ENCODE measurements at places on chromosomes 7 and 10.

GRCh38 chr7:108637049-108637621, 67.5 kb downstream of the DNAJB9 start:
- DNase-seq, result no peak

- DNase-seq, result peak; percentile 14
Observed at GRCh38 chr10:91296471-91296870, 76.0 kb downstream of the PCGF5 start.

- no peak for DNase-seq
Observed at GRCh38 chr10:22356324-22356873, 11.1 kb downstream of the SPAG6 start.

GRCh38 chr7:30924624-30925023, 13.0 kb downstream of the AQP1 start:
- no peak for DNase-seq

- no peak for DNase-seq
Observed at GRCh38 chr7:137990251-137990941, 11.5 kb downstream of the CREB3L2 start.

- DNase-seq, result no peak
Observed at GRCh38 chr7:148234715-148235114, 355.9 kb upstream of the C7orf33 start.

DNA sequence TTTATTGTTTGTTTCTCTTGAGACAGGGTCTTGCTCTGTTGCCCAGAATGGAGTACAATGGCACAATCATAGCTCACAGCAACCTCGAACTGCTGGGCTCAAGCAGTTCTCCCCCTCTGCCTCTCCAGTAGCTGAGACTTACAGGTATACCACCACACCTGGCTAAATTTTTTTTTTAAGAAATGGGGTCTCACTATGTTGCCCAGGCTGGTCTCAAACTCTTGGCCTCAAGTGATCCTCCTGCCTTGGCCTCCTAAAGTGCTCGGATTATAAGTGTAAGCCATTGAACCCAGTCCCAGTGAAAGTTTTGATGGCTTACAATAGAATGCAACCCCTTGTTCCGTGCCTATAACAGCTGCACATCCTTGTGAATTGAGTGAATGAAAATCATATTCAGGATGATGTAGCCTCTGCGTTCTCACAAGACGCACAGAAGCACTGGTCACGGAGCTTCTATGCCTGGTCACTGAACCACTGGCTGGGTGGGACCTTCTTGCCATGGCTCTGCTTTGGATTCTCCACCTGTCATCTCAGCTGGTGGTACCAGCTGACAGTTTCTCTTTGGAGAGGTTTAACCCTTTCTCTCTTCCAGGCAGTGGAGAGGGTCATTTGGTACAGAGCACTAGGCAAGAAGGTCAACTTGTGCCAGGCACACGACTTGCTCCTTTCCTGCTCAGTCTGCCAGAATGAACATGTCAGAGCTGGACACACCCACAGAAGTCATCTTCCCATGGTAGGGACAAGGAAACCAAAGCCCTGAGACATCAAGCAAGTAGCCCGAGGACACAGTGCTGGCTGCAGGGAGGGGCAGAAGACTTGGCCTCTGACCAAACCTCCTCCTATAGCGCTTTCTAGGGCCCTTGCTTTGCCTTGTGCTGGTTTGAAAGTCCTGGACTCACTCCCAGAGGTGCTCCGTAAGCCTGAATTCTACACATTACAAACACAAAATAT, 89.6 kb downstream of the ATXN7L1 start:
- DNase-seq, result no peak

DNA sequence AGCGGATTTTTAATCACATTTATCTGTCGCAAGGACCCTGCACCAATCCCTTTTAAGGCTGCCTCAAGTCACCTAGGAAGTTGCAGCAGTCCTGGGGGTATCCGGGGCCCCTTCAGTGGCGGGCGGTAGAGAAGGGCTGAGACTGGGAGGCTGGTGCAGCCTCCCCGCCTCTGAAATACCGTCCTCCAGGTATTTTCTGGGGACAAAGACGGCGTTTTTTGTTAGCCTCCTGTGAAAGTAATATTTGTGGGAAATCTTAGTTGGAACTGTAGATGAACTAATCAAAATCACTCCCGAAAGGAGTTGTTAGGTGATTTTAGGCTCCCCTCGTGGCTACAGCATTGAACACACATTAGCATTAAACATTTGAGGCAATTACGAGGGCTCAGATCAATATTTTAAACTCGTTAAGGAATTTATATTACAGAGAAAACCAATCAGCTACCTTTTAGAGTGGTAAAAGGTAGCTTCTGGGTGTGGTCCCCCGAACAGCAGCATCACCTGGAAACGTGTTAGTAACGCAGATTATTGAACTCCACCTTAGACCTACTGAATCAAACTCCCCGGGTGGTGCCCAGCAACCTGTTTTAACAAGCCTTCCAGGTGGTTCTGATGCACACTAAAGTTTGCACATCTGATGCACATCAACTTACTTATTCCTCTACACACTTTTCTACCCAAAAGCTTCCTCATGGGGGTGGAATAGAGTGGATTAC, 530 bp upstream of the ANXA7 start:
- no peak for DNase-seq

DNA sequence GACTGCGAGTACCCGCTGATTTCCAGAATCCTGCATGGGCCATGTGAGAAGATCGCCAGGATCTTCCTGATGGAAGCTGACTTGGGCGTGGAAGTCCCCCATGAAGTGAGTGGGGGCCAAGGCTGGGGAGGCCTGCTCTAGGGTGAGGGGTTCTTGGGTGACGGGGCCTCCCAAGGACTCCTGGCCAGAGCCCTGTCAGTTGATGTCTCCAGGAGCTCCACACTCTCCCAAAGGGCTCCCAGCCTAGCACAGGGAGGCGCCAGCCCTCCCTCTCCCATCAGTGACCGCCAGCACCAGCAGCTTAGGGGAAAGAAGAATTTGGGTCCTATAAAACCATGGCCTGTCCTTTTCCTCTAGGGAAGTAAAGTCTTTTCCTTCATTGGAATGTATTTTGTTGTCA, 9.8 kb upstream of the ZNF22 start:
- DNase-seq, result no peak

GRCh38 chr7:148633761-148634160, 43.2 kb downstream of the C7orf33 start:
- no peak for DNase-seq

GRCh38 chr7:69845721-69846495, 247.6 kb downstream of the AUTS2 start:
- no peak for DNase-seq

DNA sequence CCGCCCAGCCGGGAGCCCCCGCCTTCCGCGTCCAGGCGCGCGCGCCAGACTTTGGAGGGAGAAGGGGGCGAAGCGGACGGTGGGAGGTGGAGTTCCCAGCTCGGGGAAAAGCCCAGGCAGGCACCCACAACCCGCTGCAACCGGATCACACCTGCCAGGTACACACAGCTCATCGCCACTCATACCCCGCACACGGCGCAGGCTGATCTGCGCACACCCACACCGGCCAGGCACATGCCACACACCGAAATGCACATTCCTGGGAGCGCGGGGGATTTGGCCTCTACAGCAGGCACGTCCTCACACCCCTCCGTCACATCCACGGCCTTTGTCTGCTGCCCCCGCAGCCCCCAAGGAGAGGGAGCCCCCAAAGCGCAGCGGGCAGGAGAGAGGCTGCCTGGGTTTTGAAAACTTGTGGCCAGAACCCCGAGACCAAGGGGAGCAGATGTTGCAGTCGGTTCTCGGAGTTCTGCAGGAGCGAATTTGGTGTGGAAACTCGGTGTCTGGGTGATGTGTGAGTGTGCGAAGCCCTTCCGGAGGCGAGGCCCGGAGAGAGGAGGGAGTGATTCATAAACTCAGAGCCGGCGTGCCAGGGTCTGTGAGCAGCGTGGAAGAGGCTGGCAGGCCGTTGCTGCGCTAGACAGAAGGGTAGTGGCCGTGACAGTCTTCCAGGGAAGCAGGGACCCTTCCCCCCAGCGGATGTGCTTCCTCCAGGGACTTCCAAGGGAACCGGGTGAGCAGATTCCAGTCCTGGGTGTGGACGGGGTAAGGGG, 734 bp downstream of the CHST3 start:
- DNase-seq, result peak; percentile 62

GRCh38 chr7:26959290-26959689, 94.9 kb upstream of the SKAP2 start:
- no peak for DNase-seq

DNA sequence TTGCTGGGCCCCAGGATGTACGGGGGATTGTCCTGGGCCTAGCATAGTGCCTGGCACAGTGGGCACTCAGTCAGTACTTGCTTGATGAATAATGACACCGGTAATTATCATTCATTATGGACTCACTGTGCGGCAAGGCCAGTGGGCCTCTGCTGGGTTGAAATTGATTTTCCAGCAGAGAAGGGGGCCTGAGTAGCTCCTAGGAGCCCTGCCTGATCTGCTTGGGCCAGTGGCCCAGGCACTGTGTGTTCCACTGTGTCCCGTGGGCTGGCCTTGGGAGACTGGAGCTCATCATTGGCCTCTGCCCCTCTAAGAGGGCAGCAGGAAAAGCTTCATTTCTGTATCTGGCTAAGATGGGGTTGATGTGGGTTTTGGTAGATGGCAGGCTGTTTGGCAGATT, 1.4 kb downstream of the CHST3 start:
- no peak for DNase-seq

- DNase-seq, result no peak
Observed at GRCh38 chr7:143042159-143042789, 9.9 kb upstream of the OR6V1 start.

- no peak for DNase-seq
Observed at GRCh38 chr7:95376632-95377400, 19.4 kb downstream of the PON3 start.

GRCh38 chr7:157676001-157676400, 339.2 kb downstream of the DNAJB6 start:
- no peak for DNase-seq

- no peak for DNase-seq
Observed at GRCh38 chr10:125283191-125283835, 123.0 kb upstream of the CTBP2 start.

- no peak for DNase-seq
Observed at GRCh38 chr10:132465193-132465888, 68.3 kb downstream of the PWWP2B start.

DNA sequence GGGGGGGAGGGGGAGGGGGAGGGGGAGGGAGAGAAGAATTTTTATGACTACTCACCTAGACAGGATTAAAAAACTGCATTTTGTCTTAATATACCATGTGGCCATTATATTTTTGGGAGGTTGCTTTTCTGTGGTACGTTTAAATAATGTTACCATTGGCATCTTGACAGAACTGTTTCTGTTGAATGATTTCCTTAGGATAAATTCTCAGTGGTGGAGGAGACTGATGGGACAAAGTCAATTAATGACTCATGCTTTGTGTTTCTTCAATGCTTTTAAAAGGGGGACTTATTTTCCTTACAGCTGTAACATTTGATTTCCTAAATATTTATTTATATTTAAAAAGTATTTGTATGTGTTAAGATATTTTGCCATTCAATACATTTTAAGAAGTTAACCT, 13.7 kb downstream of the AGR2 start:
- no peak for DNase-seq

GRCh38 chr7:10245406-10245805, 728.3 kb upstream of the PHF14 start:
- DNase-seq, result no peak

DNA sequence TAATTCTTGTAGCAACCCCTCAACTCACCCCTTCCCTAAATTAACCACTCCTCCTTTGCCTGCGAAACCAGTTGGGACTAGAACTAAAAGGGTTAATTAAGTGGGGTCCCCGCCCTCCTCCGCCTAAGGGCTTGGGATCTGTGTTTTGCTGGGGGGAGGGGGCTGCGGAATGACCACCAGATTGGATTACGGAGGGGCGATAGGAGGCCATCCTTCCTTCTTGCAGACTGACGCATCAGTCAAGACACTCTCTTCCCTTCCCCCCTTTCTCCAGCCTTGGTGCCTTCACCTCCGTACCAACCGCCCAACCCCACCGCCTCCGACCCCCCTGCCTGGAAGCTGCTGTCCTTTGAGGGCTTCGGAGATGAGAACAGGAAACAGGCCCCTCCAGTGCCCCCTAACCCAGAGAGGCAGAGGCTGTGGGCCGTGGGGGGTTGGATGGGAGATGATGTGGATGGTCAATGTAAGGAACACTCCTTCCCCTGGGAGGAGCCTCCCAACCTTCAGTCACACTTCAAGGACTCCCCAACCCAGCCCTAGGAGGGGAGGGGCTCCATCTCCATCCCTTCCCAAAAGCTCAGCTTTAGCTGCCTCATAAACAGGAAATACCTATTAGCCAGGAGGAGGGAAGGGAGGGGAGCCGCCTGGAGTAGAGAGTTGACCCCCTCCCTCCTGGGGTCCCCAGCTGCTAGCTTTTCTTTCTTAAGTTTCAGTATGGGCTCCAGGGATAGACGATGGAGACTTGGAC, 997 bp upstream of the LDB1 start:
- peak; percentile 93 for DNase-seq

DNA sequence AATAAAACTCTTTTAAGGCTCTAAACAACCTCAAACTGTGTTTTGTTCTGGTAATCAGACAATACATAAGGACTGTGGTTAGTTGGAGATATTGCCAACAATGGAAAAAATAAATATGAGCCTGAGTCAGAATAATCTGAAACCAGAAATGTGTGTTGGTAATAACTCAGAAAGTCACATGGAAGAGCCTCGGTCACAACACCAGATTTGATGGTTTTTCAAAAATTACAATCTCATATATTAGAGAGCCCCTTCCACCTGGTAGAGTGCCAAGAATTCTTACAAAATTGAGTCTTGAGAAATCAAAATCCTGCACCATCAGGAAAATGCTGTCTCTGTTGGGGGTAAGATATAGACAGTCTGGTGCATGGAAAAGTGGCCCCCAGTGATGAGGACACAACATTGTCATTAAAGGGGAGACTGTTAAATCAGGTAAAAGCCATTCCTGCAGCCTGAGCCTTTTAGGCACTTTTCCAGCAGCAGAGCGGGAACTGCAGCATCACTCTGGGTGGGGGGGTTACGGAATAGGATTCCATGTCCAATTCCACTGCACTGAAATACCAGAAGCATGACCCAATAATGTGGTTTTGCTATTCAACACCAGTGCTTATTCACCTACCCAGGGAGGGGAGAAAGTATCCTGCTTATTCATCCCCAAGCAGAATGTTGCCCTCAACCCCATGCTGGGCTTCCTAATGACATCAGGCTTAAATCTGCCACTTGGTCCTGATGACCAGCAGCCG, 9.5 kb upstream of the ADAM12 start:
- peak; percentile 78 for DNase-seq

DNA sequence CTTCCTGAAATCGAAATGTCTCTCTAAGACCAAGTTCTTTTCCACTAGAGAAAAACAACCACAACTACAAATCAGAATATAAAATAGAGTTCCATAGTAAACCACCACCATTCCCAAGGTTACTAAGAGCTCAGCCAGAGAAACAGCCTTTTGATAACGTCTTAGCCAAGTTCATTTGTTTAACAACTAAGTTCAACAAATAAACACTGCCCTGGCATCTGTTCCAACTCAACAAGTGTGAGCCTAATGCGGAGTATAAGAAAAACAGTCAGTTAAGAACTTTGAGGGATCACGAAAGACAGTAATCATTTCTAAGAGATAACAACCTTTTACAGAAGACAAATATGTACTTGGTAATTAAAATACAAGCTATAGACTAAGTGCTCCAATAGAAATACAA, 77.3 kb downstream of the CALD1 start:
- DNase-seq, result no peak

GRCh38 chr7:34060196-34060947, 155.0 kb downstream of the BMPER start:
- DNase-seq, result no peak

Measured in SJCRH30 (cell line).